Naive thymus-derived CD8-positive, alpha-beta T cell (primary cell): ENCODE measurements at places on chromosomes 4 and X. TPM values are rescaled to one million over a fixed set of nuclear protein-coding genes. Genes with fewer than 3 reads are reported as not detected.

DNA sequence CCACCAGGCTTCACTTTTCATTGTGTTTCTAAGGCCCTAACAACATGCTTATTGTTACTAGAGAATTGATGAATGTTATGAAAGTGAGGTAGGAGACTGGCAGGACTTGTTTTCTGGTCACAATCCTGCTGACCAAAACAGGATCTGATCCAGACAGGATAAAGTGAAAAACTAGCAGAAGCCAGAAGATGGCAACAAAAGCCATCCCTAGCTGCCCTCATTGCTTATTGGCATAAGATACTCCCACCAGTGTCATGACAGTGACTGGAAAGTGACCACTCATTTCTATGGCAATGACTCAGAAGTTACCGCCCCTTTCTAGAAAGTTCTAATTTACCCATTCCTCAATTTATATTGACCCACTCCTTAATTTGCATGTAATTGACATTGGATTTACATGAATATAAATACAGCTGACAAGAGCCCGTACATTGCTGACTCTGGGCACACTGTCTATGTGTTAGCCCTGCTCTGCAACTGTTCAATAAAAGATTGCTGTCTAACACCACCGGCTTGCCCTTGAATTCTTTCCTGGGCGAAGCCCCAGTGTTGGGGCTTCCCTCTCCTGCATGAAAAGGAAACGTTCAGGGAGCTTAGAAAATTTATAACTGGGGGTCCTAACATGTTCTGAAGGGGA lies 30.0 kb upstream of the FGG start:
- no peak for DNase-seq

PPP1R2C gene
- polyA plus RNA-seq = 2.3 TPM

COPS4 gene
- polyA plus RNA-seq = 62.5 TPM

DNA sequence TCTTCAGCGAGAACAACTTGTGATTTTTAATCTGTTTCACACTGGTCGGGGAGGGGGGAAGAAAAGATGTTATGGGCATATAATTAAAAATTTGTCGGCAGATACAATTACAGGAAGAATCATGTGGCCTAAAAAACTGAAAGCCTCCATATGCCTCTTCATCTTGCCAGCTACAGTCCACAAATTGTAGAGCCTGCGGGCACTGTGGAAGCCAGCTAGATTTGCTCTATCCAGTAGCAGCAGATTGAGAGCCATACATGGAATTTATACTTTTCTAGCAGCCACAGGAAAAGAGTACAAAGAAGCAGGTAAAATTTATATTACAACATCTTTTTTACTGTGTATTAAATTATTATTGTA lies 147.3 kb downstream of the TBL1X start:
- no peak for DNase-seq

DNA sequence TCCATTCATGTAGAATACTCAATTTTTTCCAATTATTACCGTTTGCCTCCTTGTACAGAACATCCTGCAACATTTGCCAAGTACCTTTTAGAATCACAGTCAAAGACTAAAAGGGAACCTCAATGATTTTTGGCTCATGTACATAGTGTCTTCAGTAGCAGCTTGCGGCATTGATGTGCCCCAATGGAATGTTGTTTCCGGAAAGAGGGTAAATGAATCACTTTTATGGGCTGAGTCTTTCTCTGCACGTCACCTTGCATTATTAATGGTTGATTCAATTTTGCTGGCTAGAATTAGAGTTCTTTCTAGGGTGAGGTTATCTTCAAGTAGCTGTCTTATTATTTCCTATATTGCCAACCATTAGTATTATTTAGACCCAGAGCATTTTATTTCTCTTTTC lies 116.9 kb upstream of the GABRA2 start:
- no peak for DNase-seq

ABCB7 gene
- polyA plus RNA-seq = 19.1 TPM
